Panc1 (cell line): ENCODE measurements at places on chromosomes 3 and 15.

GRCh38 chr15:90598031-90598577 is 68.4 kb downstream of the CRTC3 start:
- no peak for DNase-seq

- no peak for DNase-seq
These were observed 79.4 kb upstream of the OSTN start for GRCh38 chr3:191119415-191120295.

GRCh38 chr3:84275532-84275931 is 683.3 kb upstream of the CADM2 start:
- no peak for DNase-seq

GRCh38 chr3:126487151-126487771 is 11.6 kb upstream of the ZXDC start:
- DNase-seq = no peak

DNA sequence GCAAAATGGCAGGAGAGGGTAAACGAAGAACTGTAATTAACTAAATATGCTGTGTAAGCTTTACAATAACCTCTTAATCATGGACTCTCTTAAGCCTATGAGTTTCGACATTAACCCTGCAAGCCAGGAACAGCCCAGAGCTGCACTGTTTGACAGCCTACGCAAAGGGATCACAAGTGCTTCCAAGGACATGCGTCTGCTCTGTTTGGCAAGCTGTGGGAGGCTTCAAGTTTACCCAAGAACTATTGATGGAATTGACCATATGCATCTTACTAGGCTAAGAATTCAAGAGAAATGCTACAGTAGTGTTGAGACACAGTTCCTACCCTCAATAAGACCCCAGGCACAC is 66.0 kb downstream of the PDZRN3 start:
- no peak for DNase-seq

GRCh38 chr15:42461261-42461660 is 29.7 kb downstream of the ZNF106 start:
- no peak for DNase-seq

- no peak for DNase-seq
These were observed 67.6 kb downstream of the NOX5 start for GRCh38 chr15:69082021-69082502.

DNA sequence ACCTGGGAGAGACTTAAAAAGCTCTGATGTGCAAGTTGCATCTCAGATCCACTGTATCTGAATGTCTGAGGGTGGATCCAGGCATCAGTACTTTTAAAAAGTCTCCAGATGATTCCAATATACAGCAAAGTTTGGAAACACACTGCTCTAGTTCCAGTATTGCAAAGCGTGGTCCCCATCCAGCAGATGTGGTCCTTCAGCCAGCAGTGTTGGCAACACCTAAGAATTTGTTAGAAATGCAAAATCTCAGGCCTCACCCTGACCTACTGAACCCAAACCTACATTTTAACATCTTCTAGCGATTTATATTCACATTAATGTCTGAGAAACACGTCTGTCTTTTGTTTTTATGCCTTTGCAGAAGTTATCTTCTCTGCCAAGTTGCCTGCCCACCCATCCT is 32.2 kb upstream of the SGO1 start:
- DNase-seq = no peak

DNA sequence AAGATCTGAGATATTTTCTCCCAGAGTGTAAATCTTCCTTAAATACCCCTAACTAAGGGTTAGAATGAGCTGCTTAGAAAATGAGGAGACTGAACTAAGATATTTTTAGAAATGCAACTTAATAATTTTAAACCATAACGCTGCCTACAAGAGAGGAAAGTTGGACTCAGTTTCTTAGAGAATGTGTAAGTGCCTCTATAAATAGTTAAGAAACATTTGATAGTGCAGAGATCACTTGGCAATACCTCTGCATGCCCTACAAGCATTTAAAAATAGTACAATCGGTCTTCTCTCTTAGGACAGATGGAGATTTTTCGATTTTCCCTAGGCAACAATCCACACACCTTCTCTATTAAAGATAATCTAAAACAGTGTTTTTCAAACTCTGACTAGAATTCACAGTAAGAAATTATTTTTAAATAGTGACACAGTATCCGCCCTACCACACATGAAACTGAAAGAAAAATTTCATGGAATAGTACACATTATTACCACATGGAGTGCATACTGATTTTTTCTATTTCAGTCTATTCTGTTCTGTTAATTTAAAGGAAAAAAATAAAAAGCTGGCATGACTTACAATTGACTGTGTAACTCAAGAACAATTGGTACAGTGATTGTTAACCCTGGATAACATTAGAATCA is 83.2 kb downstream of the GADL1 start:
- no peak for DNase-seq
